ENCODE measurements at places on chromosomes 3 and 15.

- DNase-seq: no peak
Observed at GRCh38 chr3:150116196-150116595, 145.5 kb upstream of the PFN2 start.

DNA sequence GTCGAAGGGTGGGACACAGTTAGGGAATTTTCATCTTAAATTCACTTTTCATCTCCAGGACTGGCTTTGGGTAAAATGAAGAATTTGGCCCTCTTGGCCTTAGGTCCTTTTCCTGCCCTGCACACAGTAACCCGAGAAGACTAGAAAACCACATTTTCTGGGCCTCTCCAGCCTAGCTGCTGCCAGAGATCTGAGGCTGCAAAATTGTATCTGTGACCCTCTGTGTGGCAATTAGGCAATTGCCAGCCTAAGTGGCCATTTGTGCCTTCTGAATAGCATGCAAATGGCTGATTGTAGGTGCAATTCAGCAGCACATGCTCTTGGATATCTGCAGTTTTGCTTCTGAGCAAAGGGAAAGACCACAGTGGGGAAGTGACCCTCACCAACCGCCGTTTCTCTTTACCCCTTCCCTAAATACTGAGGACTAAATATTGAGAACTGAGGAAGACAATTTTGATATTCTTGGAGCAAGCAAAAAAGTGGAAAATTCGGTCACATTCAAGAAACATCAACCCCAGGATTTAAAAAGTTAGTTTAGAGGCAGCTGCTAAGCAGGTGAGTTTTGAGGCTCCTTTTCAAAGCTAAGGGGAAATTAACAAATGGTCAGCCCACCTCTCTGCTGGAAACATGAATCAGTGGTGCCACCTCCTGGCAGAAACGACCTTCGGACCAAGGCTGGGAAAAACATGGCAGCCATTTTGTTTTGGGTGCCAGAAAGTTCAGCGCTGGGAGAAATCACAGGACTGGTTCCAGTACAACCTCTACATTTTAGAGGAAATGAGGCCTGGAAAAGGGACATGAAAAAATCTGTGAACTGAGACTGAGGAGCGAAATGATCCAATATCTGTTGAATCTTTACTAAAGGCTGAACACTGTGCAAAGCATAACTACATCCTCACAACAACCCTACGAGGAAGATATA lies 56.6 kb upstream of the PRTG start:
- DNase-seq: peak; percentile 70

DNA sequence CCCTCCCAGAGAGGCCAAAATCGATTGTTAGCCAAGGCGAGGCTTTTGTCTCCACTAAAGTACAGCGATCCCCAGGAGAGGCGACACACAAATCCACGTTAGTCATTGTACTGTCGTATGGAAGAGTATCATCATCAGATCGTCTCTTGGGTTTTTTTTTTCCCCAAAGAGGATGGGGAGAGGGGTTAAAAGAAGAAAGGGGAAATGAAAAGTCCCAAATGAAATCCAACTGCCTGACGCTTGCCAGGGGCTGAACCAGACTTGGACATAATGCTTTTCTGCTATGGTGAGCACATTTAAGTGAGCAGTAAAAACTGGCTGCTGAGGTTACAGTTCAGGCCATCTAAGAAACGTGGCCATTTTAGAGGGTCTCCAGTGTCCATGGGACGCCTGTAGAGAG lies 37.9 kb upstream of the CTSH start:
- no peak for DNase-seq

- DNase-seq: no peak
Observed at GRCh38 chr15:37395100-37395468, 294.7 kb upstream of the MEIS2 start.

DNA sequence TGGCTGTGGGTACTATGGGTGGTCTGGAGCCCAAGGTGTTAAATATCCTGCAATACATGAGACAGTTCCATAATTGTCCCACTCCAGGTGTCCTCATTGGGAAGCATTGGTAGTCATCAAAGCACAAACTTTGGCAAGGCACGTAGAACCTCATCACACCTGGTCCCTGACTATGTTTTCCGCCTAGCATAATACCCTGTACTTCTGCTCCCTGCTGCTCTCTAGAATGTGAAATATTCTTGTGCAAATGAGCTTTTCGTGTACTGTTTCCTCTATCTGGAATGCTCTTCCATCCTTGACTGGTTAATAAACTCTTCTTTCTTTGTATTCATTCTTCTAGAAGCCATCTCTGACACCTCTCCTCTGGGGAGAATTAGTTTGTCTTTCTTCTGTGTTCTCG lies 103.2 kb downstream of the EBLN2 start:
- no peak for DNase-seq

- peak; percentile 70 for DNase-seq
Observed at GRCh38 chr3:77039606-77040171, at the start of gene ROBO2. Gene ROBO2, plus strand, starts transcription at chr3:77040099. Its CDS starts 687 bp downstream, at chr3:77040786.
